ENCODE measurements at places on chromosomes 11 and 22.
A peak's percentile ranks its signal among the peaks of the same experiment; 100 is the strongest.

- no peaks in the 10 kb centered on the region for H3K4me1 ChIP-seq
- H3K27me3 ChIP-seq, result no peaks in the 10 kb centered on the region
- H3K4me3 ChIP-seq, result no peak overlapping the region
- no peaks in the 10 kb centered on the region for H3K36me3 ChIP-seq
- H3K27ac ChIP-seq, result no peak overlapping the region
These were observed 27.8 kb upstream of the ZNRF3 start for GRCh38 chr22:28855355-28856094.

- H3K4me3 ChIP-seq, result no peak overlapping the region
- DNase-seq, result no peak
- H3K4me1 ChIP-seq, result peaks cover 38% of the 10 kb centered on the region
- no peaks in the 10 kb centered on the region for H3K27me3 ChIP-seq
- peak overlapping the region; percentile 79 for H3K27ac ChIP-seq
These were observed 59.5 kb upstream of the PSMA1 start for GRCh38 chr11:14579646-14580045.

DNA sequence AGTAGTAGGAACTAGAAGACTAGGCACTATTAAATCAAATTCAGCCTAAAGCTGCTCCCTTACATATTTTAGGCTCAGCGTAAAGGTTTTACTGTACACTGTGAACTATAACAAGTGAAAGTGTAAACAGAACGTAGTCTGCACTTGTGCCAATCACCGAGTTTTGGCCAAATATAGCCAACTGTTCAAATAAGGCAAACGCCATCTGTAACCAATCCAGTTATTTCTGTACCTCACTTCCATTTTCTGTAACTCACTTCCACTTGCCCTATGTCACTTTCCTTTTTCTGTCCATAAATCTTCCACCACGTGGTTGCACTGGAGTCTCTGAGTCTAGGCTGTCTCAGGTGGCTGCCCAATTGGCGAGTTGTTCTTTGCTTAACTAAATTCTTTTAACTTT is 2132.2 kb downstream of the LRRC4C start:
- no peaks in the 10 kb centered on the region for H3K36me3 ChIP-seq
- H3K27ac ChIP-seq, result no peak overlapping the region
- no peak overlapping the region for H3K4me3 ChIP-seq
- no peaks in the 10 kb centered on the region for H3K4me1 ChIP-seq
- H3K27me3 ChIP-seq, result no peaks in the 10 kb centered on the region

GRCh38 chr11:13826505-13827278 is 135.8 kb upstream of the SPON1 start:
- H3K36me3 ChIP-seq, result no peaks in the 10 kb centered on the region
- H3K27ac ChIP-seq, result no peak overlapping the region
- H3K4me1 ChIP-seq, result no peaks in the 10 kb centered on the region
- H3K4me3 ChIP-seq, result no peak overlapping the region
- DNase-seq, result no peak

GRCh38 chr11:5910540-5910939 is 17.5 kb downstream of the OR52E5 start:
- H3K36me3 ChIP-seq, result no peaks in the 10 kb centered on the region
- H3K4me1 ChIP-seq, result no peaks in the 10 kb centered on the region
- no peaks in the 10 kb centered on the region for H3K27me3 ChIP-seq
- H3K4me3 ChIP-seq, result no peak overlapping the region
- H3K27ac ChIP-seq, result no peak overlapping the region

DNA sequence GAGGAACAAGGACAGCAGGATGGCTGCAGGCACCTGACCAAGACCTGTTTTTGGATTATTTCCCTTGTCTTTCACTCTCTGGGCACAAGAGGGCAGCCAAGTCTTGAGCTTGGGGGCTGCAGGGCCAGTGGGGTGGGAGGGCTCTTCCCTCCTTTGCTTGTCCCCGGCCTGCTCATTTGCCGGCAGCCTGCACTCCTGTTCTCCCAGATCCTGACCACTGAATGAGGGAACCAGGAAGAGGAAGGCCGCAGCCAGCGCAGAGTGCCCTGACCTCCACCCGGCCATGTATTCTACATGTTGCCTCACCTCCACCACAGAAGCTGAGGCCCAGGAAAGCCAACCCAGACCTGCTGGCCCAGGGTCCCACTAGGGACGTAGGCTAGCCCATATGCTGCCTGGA is 15.5 kb upstream of the NNMT start:
- DNase-seq, result no peak
- no peak overlapping the region for H3K4me3 ChIP-seq
- H3K27ac ChIP-seq, result no peak overlapping the region
- H3K27me3 ChIP-seq, result no peaks in the 10 kb centered on the region
- no peaks in the 10 kb centered on the region for H3K36me3 ChIP-seq

DNA sequence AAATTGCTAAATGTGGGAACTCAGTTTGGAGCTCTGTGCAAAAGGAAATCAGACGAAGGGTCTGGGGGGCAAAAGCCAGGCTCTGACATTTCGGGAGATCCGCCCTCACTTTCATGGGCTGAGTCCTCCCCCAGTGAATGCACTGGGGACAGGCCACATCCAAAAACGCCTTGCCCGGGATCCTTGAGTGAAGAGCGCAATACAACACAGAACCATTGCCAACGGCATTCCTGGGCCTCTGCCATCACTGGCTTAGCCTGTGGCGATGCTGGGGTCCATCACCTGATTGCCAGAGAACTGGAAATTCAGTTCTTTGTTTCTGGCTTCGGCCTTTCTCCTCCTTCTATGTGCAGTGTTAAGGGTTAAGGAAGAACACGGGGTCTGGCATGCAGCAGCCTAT is 297.9 kb downstream of the SHANK2 start:
- DNase-seq, result no peak
- no peaks in the 10 kb centered on the region for H3K36me3 ChIP-seq
- H3K27ac ChIP-seq, result no peak overlapping the region
- no peak overlapping the region for H3K4me3 ChIP-seq

- H3K4me3 ChIP-seq, result no peak overlapping the region
- no peaks in the 10 kb centered on the region for H3K4me1 ChIP-seq
- DNase-seq, result no peak
- H3K27ac ChIP-seq, result no peak overlapping the region
- H3K27me3 ChIP-seq, result no peaks in the 10 kb centered on the region
- no peaks in the 10 kb centered on the region for H3K36me3 ChIP-seq
These were observed 135.0 kb upstream of the MTNR1B start for GRCh38 chr11:92834296-92835020.

DNA sequence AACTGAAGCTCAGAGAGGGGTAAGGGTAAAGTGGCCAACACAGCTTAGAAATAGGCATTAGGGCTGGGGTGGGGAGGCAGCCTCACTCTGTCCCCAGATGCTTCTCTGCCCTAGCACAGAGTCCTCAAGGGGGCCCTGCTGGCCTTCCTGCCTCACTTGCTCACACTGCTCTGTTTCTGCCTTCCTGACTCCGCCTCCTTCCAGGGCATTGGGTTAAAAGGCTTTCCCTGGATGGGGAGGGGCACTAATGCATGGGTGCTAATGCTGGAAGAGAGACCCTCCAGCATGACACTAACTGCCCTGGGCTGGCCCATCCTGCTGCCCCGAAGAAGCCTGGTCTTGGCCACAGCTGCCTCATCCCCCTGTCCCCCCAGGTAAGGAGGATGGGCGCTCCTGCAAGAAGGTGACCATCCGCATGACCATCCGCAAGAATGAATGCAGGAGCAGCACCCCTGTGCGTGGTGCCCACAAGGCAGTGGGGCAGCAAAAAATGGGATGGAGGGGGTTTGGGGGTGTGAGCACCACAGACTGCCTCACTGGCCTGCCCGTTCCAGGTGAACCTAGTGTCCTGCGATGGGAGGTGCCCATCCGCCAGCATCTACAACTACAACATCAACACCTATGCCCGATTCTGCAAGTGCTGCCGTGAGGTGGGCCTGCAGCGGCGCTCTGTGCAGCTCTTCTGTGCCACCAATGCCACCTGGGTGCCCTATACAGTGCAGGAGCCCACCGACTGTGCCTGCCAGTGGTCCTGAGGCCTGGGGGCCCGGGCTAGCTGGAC is 74.0 kb upstream of the MYOD1 start:
- no peak for DNase-seq
- H3K4me1 ChIP-seq, result no peaks in the 10 kb centered on the region

GRCh38 chr22:35930933-35931332 is 97.7 kb downstream of the RBFOX2 start:
- H3K36me3 ChIP-seq, result no peaks in the 10 kb centered on the region
- no peak overlapping the region for H3K27ac ChIP-seq
- no peaks in the 10 kb centered on the region for H3K4me1 ChIP-seq
- no peak overlapping the region for H3K4me3 ChIP-seq
- no peak for DNase-seq

DNA sequence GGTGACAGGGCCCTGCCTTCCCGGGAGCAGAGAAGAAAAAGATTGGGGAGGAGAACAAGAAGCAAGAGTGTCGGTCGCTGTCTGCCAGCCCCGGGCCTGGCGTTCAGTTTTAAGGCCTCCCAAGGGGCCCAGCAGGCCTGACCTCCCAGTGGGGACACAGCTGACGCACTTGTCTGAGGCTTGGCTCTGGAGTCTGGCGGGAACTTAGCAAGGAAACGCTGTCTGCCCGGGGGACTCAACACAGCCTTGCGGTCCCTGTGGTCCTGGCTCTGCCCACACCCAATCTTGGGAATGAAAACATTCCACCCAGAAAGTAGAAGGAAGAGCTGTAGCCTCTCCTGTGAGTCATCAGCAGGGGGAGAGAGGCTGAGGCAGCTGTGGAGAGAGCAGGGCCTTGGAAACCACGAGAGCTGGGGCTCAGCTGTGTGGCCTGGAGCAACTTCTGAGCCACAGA is 54.4 kb downstream of the TRAF6 start:
- H3K27ac ChIP-seq, result no peak overlapping the region
- DNase-seq, result no peak
- peaks cover 9% of the 10 kb centered on the region for H3K36me3 ChIP-seq
- no peak overlapping the region for H3K4me3 ChIP-seq
- H3K4me1 ChIP-seq, result peaks cover 38% of the 10 kb centered on the region

GRCh38 chr22:19713650-19714311 is 522 bp upstream of the SEPTIN5 start:
- H3K36me3 ChIP-seq, result no peaks in the 10 kb centered on the region
- no peak for DNase-seq
- peaks cover 24% of the 10 kb centered on the region for H3K4me1 ChIP-seq
- H3K27me3 ChIP-seq, result peaks cover 31% of the 10 kb centered on the region
- H3K4me3 ChIP-seq, result no peak overlapping the region

DNA sequence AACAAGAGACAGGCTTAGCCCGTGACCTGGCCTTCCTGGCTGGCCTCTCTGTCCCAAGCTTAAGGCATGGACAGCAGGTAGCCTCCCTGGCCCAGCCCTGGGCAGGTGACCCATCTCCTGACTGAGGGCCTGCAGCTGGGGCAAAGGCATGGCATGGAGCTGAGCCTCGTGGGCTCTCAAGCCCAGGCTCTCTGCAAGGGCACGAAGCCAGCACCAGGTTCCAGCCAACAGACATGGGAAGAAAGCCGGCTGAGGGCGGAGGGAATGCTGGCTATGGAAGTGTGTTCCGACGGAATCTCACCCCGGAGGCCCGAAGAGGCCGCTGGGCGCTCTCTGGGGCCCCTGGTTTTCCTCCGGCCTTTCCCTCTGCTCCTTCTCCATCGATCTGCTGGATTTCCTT is 12.9 kb downstream of the DNAL4 start:
- no peaks in the 10 kb centered on the region for H3K27me3 ChIP-seq
- DNase-seq, result no peak
- H3K4me3 ChIP-seq, result no peak overlapping the region
- H3K4me1 ChIP-seq, result peaks cover 3% of the 10 kb centered on the region

DNA sequence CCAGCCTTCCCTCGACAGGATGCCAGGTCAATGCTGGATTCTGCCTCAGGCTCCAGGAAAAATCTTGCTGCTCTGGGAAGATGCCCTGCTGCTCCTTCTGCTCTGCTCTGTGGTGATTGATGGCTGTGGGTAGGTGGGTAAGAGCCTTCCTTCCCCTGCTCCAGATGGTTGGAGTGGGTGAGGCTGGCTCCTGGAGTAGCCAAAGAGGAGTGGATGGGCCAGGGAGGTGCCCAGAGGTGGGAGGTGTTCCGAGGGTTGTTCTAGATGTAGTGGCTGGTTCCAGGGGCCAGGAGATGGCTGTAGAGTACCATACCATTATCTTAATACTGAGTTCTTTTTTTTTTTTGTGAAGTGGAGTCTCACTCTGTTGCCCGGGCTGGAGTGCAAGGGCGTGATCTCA is 99.6 kb upstream of the THY1 start:
- no peaks in the 10 kb centered on the region for H3K4me1 ChIP-seq
- no peak overlapping the region for H3K27ac ChIP-seq
- no peaks in the 10 kb centered on the region for H3K36me3 ChIP-seq
- DNase-seq, result no peak
- H3K27me3 ChIP-seq, result peaks cover 8% of the 10 kb centered on the region
- H3K4me3 ChIP-seq, result no peak overlapping the region

DNA sequence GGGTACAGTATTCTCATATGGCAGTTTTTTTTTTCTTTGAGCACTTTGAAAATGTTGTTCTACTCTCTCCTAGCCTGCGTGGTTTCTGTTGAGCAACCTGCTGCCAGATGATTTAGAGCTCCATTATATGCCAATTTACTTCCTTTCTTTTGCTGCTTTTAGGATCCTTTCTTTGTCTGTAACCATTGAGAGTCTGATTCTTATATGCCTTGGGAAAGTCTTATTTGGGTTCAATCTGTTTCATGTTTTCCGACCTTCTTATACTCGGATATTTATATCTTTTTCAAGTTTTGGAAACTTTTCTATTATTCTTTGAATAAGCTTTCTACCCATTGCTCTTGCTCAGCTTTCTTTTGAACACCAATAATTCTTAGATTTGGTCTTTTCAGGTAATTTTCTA is 138.1 kb upstream of the RAG2 start:
- no peaks in the 10 kb centered on the region for H3K4me1 ChIP-seq
- no peak for DNase-seq
- no peaks in the 10 kb centered on the region for H3K27me3 ChIP-seq
- no peak overlapping the region for H3K27ac ChIP-seq

DNA sequence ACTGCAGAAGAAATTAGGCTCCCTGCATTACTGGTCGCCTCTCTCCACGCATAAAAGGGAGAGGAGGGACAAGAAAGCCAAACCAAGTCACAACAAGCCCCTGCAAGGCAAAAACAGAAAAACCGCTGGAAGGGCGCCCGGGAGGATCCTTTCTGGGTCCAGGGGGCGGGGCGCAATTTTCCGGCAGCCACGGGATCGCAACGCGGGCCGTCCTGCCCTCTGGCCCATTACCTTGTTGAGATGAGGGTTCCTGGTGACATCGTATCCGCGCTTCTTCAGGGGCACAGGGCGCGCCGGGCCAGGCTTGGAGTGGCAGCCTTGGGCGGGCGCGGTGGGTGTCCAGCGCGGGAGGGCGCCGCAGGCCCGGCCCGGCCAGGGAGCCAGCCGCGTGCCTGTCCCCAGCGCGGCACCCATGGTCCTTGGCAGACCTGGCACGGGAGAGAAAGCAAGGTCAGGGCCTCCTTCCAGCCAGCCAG is 847 bp downstream of the ME3 start:
- no peak for DNase-seq
- no peaks in the 10 kb centered on the region for H3K36me3 ChIP-seq
- peak overlapping the region; percentile 70 for H3K4me3 ChIP-seq
- H3K4me1 ChIP-seq, result peaks cover 13% of the 10 kb centered on the region
- no peaks in the 10 kb centered on the region for H3K27me3 ChIP-seq

GRCh38 chr22:23180301-23180892 is at the start of gene BCR:
Gene BCR (plus strand): TSS chr22:23180509. CDS start chr22:23180961, 452 bp downstream.
- no peaks in the 10 kb centered on the region for H3K36me3 ChIP-seq
- DNase-seq, result peak; percentile 58
- H3K4me1 ChIP-seq, result peaks cover 87% of the 10 kb centered on the region
- H3K4me3 ChIP-seq, result peak within 1 kb of the TSS; percentile 82
- H3K27ac ChIP-seq, result peak within 1 kb of the TSS; percentile 35
